NCI-H1930 (cell line): ENCODE measurements at places on chromosomes 6 and 20.

- DNase-seq = peak; percentile 19
These were observed 151.4 kb downstream of the BCAS1 start for GRCh38 chr20:53918949-53919361.

GRCh38 chr6:33716890-33717632, 5.6 kb upstream of the UQCC2 start:
- no peak for DNase-seq

DNA sequence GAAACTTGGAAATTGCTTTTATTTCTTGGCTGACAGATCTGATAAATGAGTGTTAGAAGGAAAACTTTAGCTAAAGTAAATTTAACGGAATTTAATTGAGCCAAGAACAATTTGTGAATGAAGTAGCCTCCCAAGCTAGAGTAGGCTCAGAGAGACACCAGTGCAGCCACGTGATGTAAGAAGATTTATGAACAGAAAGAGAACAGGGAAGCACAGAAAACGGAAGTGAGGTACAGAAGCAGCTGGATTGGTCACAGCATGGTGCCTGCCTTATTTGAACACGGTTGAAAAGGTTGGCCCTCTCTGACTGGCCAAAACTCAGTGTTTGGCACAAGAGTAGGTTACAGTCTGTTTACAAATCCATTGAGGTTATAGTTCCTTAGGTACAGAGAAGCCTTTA, 29.5 kb upstream of the IFNGR1 start:
- DNase-seq = no peak

DNA sequence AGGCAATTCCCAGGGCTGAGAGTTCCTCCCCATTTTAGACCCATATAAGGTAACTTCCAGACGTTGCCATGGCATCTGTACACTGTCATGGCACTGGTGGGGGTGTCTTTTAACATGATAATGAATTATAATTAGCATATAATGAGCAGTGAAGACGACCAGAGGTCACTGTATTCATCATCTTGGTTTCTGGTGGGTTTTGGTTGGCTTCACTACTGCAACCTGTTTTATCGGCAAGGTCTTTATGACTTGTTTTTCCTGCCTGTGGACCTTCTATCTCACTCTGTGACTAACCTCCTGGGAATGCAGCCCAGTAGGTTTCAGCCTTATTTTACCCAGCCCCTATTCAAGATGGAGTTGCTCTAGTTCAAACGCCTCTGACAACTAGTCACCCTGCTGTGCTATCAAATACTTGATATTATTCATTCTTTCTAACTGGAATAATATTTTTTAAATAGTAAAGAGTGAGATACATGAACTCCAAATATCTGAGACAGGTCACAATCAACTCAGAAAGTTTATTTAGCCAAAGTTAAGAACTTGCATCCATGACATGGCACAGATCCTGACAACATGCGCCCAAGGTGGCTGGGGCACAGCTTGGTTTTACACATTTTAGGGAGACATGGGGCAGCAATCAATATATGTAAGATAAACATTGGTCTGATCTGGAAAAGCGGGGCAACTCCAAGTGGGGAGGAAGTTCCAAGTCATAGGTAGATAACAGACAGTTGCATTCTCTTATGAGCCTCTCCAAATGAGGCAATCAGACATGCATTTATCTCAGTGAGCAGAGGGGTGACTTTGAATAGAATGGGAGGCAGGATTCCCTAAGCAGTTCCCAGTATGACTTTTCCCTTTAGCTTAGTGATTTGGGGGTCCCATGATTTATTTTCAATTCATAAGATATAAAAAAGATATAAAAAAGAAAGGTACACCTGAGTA, 1.2 kb upstream of the UFL1 start:
- DNase-seq = no peak

GRCh38 chr20:38880952-38881735, 45.1 kb upstream of the FAM83D start:
- no peak for DNase-seq
